ENCODE measurements at places on chromosomes 7 and 10. TPM values are rescaled to one million over a fixed set of nuclear protein-coding genes. Genes with fewer than 3 reads are reported as not detected.

NPSR1 gene
- polyA plus RNA-seq, result not detected

LRRC17 gene
- polyA plus RNA-seq, result 964 TPM

- no peak for DNase-seq
Observed at GRCh38 chr10:73589563-73590126, 1.5 kb downstream of the USP54 start.

DNA sequence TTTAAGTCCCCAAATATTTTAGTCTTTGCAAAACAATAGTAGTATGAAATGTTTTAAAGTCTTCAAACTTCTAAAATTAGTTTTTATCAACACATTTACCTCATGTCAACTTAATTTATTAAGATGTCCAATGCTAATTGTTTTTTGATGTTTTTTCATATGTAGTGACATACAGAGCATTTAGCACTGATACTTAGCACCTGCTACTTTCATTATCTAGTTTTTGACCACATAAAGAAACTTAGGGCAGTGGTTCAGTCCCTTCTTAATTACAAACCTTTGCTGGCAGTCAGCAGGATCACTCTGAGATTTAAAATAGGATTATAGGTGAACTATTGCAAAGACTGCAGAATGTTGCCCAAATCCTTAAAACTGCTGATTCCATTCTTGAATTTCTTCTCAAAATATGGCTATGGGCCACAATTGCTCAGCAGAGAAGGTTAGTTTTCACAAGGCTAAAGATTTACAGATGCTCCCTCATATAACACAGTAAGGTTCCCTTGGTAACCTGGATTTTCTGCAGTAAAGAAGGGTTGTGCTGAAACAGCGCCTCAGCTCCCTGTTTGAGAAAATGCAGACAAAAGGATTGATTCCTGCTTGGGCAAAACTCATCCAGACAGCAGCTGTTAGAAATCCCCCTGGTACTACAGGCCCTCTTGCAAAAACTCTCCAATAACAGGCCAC, 3.4 kb downstream of the GPR85 start:
- DNase-seq, result no peak

GRCh38 chr10:109914966-109915365, 8.3 kb downstream of the XPNPEP1 start:
- DNase-seq, result peak; percentile 79

RNF32 gene
- 1.3 TPM for polyA plus RNA-seq

NPY4R2 gene
- polyA plus RNA-seq, result 0.06 TPM

ELFN1 gene
- polyA plus RNA-seq, result 0.14 TPM

DNA sequence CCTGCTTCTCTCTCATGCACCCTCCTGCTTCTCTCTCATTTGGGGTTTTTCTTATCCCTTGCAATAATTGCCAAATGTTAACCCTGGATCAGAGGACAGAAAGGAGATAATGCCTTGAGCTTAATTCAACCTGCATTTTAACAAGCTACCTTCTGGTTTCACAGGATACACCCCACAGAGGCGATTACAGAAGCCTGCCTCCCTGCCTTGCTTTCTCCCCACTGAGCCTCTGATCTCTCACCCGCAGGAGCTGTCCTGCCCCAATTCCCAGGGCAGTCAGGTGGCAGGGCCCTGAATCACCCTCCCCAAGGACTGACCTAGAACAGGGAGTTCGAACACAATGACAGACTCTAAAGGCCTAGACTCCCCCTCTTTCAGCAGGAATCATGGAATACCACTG, 959.5 kb downstream of the GRID1 start:
- DNase-seq, result no peak

DNA sequence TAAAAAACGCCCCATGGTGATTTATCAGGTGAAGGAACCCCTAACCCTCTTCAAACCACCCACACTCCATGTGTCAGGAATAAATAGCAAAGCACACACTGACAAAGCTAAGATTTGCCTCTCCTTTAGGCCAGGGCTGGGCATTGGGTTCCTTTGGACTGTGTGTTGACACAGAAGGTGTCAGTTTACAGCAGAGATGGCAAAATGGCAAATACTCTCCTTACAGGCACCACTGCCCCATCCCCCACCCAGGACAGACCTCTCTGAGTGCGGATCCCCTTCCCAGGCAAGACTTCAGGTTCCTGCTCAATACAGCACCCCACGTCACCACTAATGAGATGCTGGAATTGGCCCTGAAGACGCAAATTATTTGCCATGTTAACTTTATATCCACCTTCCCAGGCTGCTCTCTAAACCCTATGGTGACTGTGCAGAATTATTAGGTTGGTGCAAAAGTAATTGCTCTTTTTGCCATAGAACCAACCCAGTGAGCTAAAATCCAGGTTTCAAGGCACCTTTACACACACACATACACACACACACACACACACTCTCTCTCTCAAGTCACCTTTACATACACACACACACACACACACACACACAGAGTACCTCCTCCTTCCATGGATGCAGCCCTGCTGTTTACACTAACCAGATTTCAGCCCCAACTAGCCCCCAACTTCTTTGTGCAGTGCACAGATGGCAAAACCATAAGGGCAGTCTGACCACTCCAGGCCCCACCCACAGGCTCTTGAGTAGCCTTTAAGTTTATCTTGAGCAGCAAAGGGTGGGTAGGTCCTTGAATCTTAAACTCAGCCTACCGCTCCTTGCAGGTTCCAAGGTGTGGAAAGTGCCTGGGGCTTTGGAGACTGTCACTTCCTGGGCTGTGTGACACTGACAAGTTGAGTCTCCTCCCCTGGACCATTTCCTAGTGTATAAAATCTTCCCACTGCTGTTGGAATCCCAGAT, 4.0 kb upstream of the ZCCHC24 start:
- DNase-seq, result no peak

DNA sequence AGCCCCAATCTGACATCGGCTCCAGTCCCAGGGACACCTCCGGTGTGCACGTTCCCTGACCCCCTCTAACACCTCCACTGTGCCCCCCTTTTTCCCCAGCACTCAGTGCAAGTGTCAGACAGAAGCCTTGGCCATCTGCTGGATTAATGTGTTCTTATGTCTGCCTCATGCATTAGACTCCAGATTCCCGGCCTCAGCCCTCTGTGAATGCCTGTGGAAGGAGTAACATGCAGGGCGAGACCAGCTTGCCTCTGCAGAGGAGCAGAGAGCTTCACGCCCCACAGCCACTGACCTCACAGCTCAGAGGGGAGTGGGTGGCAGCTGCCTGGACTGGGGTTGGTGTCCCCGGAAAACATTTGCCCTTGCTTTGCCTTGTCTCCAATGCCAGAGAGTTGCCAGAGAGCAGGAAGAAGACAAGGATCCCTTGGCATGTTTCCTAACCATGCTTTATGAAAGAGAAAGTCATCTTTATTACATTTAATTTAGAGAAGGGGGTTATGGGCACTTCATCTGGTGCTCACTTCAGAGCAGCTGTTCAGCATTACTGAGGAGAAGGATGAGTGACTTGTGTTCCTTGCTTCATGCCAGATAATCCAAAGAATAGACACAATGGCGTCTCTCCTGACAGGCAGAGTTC, 91.6 kb upstream of the CXCL12 start:
- no peak for DNase-seq

DNA sequence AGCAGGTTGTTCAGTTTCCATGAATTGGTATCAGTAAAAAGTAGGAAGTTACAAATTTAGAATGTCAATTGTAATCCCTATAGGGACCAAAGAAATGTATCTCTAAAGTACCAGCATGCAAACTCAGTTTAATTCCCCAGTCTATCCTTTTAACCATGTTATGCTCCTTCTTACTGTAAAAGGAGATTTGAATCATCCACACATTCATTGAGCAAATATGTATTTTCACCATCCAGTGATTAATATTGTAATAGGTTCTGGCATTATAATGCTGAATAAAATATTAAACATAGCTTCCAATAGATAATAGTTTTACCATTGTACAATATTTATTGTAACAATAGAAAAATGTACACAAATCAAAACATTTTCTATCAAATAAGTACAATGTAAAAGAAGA, 228.2 kb upstream of the SEMA3A start:
- DNase-seq, result no peak

DNA sequence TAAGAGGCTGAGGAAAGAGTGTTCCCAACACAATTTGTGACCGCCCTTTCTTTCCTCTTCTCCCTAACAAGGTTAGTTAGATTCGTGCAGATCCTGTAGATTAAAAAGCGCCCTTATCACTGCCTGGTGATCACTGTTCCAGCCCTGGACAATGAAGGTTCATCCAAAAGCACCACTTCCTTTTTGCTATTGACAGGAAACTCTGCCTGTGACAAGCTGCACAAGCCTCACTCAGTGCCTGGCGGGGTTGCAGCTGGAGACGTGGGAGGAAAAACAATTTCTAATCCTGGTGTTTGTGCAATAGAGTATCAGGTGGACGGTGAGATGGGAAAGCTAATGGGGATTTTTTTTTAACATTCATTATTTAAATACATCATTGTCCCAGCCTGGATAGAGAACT, 105.9 kb upstream of the CAV2 start:
- no peak for DNase-seq

DNA sequence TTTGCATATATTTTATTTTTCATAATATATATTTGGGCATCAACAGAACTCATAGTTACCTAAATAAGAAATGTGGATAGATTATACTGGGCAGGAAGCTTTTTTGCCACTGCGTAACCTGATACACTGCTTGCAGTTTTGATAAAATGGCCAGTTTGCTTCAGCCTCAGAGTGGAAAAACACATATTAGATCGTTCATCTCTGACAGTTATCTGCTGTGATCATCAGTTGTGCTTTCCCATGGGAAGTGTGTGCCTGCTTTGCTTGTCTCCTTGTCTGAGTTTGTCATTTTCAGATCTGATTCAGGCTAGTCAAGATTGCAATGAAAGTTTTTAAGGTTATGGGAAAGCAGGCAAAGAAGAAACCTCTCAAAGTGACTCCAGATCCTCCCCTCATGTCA, 54.0 kb downstream of the ADAM12 start:
- DNase-seq, result no peak

GRCh38 chr10:67306588-67307205, 380.9 kb downstream of the LRRTM3 start:
- no peak for DNase-seq

DNA sequence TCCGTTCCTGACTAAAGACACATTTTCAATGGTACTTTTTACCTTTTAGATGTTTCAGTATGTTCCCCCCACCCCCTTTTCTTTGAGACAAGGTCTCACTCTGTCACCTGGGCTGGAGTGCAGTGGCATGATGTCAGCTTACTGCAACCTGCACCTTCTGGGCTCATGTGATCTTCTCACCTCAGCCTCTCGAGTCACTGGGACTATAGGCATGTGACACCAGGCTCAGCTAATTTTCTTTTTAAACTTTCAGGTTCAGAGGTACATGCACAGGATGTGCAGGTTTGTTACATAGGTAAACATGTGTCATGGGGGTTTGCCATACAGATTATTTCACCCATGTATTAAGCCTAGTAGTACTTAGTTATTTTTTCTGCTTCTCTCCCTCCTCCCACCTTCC, 99.3 kb upstream of the RPA3 start:
- DNase-seq, result no peak

- no peak for DNase-seq
Observed at GRCh38 chr10:113219446-113219845, 269.4 kb downstream of the TCF7L2 start.

DNA sequence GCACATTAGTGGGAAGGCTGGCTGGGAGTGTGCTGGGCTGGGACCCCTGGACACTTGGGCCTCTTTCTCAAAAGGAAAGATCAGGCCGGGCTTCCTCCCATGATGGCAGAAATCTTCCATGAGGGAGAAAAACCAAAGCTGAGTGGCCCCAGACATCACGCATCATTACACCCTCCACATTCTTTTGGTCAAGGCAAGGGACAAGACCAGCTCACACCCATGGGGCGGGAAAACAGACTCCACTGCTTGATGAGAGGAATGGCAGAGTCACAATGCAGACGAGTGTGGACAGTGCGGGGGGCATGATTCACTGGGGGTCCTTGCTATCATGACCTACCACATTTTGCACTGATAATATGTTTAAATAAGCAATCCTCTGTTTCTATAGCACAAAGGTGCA, 73.3 kb downstream of the CREB3L2 start:
- DNase-seq, result no peak

Measured in AG04450 (cell line).